ENCODE measurements at places on chromosomes 12 and 14.

DNA sequence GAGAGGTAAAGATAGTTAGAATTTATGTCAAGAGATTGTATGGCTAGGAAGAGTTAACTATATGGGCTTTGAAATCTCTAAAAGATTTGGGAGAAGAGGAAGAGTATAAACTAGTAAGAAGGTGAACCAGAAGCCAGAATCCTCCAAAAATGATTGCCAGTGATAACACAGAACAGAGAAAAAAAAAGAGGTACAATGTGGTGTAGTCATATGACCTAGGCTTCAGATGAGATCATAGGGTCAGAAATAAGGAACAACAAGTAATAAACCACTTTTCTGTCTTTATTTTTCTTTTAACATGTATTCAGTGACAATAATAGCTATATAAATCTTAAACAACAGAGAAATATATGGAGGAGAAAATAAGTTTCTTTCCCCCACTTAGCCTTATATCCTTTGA is 2.0 kb upstream of the NECAP1 start:
- DNase-seq: no peak

- DNase-seq: no peak
Observed at GRCh38 chr14:73955674-73956073, 5.6 kb downstream of the COQ6 start.

GRCh38 chr12:75711271-75711670 is 199.9 kb upstream of the KRR1 start:
- no peak for DNase-seq

DNA sequence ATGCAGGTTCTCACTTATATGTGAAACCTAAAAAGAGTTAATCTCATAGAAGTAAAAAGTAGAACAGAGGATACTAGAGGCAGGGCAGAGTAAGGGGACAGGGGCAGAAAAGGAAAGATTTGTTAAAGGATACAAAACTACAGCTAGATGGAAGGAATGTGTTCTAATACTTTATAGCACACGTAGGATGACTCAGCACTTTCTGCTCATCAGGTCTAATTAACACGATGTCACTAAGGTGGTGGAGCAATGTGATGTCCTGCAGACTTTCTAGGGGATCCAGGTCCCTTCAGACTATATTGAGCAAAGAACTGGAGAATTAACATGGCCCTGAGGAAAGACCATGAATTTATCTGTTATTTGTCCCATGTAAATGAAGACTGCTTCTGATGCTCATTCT is 80.8 kb upstream of the CMKLR1 start:
- no peak for DNase-seq

DNA sequence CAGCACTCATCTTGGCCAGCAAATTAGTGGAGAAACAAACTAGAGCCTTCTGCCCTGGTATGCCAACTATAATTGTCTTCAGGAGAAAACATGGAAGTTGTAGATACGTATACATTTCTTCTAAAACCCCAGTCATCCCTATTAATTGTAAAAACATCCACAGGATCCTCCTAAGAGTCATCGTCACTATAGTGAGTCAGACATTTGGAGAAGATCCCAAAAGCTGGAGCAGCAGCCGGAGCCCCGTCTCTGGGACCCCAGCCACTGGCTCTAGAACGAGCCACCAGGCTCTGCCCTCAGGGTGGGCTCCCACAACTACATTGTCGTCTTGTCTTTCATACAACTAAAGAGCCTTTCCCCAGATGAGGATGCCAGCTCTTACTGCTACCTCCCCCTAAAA is 15.5 kb downstream of the PRKAB1 start:
- no peak for DNase-seq

- no peak for DNase-seq
Observed at GRCh38 chr12:6845395-6845794, 4.7 kb downstream of the GNB3 start.

DNA sequence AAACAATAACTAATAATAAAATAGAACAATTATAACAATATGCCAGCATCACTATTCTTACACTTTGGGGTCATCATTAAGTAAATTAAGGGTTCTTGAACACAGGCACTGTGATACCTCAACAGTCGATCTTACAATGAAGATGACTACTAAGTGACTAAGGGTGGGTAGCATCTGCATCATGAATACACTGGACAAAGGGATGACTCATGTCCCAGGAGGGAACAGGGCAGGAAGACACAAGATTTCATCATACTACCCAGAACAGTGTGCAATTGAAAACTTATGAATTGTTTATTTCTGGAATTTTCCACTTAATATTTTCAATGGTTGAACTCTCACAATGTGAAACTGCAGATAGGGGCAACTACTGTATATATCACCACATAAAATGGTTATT is 19.7 kb downstream of the TSPAN19 start:
- DNase-seq: no peak

DNA sequence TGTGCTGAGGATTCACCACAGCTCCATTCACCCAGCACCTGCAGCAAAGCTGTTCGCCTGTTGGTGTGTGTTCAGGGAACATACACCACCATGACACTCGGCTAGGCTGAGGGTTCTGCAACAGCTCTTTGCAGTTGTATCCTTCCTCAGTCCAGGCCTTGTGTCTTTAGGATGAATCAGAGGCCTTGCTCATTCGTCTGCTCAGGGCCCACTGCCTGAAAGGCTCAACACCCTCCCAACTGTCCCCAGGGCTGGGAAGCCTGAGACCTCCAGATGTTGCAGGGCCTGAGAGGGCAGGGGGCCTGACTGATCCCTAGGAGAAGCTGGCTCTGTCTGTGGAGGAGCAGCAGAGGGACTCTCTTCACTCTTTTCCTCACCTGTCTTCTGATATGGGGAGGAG is 11.2 kb downstream of the ZDHHC22 start:
- DNase-seq: no peak

- no peak for DNase-seq
Observed at GRCh38 chr12:132946246-132946820, 9.8 kb downstream of the ZNF605 start.

DNA sequence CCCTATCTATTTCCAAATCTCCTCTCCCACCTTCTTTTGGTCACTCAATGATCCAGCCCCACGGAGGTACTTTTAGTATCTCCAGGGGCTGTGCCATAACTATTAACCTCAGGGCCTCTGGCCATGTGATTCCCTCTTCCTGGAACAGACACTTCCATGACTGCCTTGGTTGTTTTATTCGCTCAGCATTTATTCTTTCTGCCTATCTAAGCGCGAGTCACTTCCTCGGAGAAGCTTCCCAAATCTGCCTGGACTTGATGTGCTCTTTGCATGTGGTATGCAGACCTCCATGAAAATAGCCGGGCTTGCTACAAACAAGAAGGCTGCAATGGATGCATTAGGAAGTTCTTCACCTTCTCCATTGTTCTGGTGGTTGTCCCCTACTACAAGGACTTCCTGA is 939.0 kb upstream of the TMEM132C start:
- DNase-seq: no peak

- DNase-seq: no peak
Observed at GRCh38 chr14:102929241-102930137, 7.0 kb downstream of the AMN start.

GRCh38 chr12:113334786-113335539 is at the start of gene SLC8B1:
TSS of gene SLC8B1 (minus strand) at chr12:113335109. CDS start at chr12:113332878, 2,231 bp downstream.
- DNase-seq: peak; percentile 92

- no peak for DNase-seq
Observed at GRCh38 chr14:54881235-54881760, 21.3 kb downstream of the GCH1 start.

DNA sequence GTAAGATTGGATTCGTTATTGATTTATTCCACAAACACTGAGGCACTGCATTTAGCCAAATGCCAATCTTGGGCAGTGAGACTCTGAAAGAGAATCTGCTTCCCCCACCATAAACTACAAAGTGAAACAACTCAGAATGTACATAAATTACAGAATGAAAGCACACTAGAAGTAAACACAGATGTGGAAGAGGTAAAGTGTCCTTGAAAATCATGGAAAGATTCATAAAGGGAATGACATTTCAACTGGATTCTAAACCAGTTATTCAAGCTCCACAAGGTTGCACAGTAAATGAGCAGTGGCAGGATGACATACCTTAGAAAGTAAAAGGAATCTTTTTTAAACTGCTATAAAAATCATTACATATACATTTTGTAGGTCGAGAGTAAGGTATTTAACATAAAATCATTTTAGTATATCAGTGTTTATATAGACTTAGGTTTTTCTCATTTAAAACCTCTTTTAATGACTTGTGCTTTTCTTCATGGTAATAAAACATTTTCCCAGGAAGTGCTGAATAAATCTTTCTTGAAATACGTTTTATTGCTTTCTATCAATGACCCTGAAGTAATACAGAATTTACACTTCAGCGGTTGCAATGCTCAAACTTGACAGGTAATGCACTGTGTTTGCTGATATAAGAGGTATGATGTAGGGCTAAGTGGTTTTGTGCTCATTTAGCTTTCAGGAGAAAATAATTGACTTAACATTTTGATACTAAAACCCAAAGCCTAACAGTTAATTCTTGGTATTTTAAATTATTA is 270.6 kb downstream of the NAV3 start:
- no peak for DNase-seq

- DNase-seq: no peak
Observed at GRCh38 chr12:105562199-105562971, 231.9 kb downstream of the C12orf75 start.

DNA sequence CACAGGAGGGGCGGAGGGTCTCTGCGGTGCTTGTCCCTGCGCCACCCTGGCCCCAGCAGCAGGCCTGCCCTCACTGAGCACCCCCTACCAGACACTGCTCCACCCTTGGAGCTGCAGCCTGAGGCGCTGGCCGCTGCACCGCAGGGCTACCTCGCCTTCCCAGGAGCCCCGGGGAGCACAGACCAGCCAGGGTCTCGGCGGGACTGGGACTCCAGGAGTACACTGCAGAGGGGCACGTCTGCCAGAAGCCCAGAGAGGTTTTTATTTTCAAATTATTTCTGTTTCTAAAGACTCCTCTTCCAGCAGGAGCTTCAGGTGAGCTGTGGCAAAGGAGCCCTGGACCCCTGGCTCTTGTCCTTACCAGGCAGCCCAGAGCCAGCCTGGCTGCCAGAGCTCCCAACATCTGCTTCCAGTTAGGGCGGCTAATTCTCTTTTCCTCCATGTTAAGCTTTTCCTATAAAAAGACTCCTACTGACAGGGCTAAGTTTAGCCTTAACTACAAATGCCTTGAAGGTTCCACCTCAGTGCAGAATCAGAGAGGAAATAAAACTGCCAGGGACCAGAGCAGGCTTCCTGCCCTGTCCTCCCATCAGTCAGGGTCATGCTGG is 26.4 kb downstream of the DEGS2 start:
- DNase-seq: no peak

DNA sequence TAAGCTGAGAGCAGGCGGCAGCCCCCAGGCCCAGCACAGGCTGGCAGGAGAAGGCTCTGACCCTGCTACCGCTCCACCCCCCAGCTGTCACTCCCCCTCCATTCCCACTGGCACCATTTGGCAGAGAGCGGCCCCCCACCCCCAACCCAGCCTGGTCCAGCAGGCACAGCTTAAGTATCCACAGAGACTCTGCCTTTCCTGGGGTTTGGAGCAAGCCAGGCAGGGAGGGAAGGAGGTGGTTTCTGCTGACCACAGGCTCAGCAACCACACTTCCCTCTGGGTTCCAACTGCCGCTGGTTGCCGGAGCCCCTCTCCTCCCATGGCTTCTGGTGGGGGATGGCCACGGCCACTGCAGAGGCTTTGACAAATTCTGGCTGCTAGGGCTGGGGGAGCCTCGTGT is 30.5 kb upstream of the CCND2 start:
- DNase-seq: no peak

GRCh38 chr14:36661506-36662257 is at the start of gene PAX9:
TSS of gene PAX9 (plus strand) at chr14:36661860. CDS start at chr14:36662090, 230 bp downstream.
- peak; percentile 46 for DNase-seq

DNA sequence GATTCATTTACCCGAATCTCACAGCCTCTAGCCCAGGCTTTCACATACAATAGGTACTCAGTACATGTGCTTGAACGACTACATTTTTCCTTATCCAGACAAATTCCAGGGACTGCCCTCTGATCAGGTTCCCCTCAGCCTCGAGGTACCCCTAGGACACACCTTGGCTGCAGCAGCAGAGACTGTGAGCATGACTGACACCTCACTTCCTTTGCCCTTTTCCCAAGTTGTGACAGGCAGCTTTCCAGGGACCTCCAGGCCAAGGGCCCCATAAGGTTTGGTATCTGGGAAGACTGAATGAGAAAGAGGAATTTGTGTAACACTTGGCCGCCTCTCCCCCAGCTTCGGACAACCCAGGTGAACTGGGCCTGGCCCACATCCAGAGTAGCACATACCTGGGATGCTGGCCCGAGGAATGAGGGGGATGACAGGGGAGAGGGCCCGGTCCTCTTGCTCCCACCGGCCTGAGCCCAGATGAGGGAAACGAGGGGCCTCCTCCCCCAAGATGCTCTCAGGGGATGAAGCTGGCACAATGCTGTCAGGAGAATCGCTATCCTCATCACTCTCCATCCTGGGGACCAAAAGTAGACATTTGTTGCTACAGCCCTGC is 10.2 kb upstream of the PRKAG1 start:
- DNase-seq: no peak

- DNase-seq: no peak
Observed at GRCh38 chr12:91058786-91059185, 962 bp upstream of the KERA start.

DNA sequence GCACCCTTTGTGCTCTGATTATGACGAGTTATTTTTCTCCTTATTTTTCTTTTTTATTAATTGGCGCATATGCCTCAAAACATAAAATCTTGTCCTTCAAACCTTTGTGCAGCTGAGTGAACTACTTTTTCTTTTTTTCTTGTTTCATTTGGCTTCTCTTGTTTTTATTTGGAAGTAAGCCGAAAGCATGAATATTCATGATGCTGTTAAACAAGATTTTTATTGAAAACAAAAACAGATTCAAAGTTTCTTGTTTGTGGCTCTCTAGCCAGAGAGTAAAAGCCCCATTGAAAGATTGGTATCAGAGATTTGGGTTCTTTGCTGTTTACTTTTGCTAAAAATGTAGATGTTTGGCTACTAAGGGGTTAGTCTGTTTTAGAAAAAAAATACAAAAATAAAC is 183.8 kb downstream of the TMEM132C start:
- no peak for DNase-seq

GRCh38 chr12:52427083-52427482 is 7.1 kb downstream of the KRT75 start:
- DNase-seq: no peak

DNA sequence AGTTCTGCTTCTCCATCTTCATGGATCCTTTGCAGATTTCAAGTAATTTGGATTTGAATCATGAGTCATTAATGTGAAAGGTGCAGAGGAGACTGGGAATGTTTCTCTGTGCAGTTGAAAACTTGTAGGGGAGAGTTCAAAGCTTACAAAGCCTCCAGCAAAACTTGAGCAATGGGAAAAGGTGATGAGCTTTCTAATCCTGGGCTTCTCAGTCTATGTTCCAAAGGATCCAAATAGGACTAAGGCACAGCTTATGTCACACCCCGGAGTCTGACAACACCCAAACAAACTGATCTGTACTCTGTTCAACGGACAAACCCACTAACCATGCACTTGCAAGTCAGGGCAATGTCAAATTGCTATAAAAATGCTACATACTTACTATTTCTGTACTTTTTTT is 134.8 kb downstream of the DUSP6 start:
- DNase-seq: no peak

GRCh38 chr14:62209287-62209899 is 447.2 kb downstream of the SNAPC1 start:
- no peak for DNase-seq

GRCh38 chr12:8696442-8697090 is 1.2 kb upstream of the RIMKLB start:
- no peak for DNase-seq
